ENCODE measurements at places on chromosomes 3 and 15. TPM values are rescaled to one million over a fixed set of nuclear protein-coding genes. Genes with fewer than 3 reads are reported as not detected.

DNA sequence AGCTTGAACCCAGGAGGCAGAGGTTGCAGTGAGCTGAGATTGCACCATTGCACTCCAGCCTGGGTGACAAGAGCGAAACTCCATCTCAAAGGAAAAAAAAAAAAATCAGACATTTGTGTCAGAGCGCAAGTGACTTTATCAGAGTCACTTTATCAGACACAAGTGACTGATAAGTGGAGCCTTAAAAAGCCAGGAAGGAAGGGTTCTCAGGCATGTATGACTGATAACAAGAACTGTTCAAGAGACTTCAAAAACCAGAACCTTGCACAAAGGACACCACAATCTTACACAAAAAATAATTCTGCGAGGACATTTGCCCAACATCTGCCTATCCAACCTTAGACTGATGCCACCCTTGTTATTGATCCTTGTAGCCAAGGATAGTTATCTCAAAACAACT is 13.3 kb upstream of the CFAP44 start:
- no peak for DNase-seq

DNA sequence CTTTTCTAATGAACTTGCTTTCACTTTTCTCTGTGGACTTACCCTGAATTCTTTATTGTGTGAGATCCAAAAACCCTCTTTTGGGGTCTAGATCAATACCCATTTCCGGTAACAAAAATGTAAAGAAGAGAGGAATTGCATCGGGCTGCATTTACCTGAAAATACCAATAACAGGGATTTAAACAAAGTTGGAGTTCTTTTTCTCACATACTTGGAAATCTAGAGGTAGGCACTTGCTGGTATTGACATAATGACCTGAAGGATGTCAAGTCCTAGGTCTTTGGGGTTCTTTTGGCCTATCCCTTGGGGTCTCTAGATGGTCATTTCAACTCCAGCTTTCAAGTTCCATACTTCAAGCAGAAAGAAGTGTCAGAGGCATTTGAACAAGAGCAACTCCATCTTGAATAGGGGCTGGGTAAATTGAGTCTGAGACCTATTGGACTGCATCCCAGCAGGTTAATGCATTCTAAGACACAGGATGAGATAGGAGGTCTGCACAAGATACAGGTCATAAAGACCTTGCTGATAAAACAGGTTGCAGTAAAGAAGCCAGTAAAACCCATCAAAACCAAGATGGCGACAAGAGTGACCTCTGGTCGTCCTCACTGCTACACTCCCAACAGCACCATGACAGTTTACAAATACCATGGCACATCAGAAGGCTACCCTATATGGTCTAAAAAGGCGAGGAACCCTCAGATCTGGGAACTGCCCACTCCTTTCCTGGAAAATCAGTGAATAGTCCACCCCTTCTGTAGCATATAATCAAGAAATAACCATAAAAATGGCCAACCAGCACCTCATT is 50.8 kb upstream of the ZNF280D start:
- DNase-seq: no peak

- DNase-seq: no peak
These were observed 286.6 kb downstream of the PTPRG start for GRCh38 chr3:61847784-61848462.

The TRIM42 gene
- total RNA-seq: not detected
